ENCODE measurements at places on chromosomes 4 and X.

GRCh38 chr4:148332486-148332885 is 109.7 kb downstream of the NR3C2 start:
- DNase-seq, result no peak

GRCh38 chrX:77786365-77786680 is 307 bp upstream of the ATRX start:
- DNase-seq, result no peak

GRCh38 chrX:150899191-150899757 is 806 bp upstream of the CD99L2 start:
- DNase-seq, result peak; percentile 70

- DNase-seq, result no peak
These were observed 18.3 kb downstream of the GAB1 start for GRCh38 chr4:143354990-143355389.

- DNase-seq, result no peak
These were observed 499.9 kb upstream of the AADAT start for GRCh38 chr4:170589597-170590191.

- no peak for DNase-seq
These were observed 109.4 kb downstream of the DLG3 start for GRCh38 chrX:70554081-70554480.

DNA sequence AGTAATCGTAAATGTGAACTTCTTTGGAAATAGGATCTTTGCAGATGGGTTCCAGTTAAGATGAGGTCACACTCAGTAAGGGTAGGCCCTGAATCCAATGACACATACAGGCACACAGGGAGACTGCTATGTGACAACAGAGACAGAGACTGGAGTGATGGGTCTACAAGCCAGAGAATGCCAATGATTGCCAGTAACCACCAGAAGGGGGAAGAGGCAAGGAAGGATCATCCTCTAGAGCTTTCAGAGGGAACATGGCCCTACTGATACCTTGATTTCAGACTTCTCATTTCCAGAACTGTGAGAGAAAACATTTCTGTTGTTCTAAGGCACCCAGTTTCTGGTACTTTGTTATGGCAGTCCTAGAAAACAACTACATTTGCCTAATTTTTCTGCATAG is 73.1 kb upstream of the CCDC160 start:
- no peak for DNase-seq

DNA sequence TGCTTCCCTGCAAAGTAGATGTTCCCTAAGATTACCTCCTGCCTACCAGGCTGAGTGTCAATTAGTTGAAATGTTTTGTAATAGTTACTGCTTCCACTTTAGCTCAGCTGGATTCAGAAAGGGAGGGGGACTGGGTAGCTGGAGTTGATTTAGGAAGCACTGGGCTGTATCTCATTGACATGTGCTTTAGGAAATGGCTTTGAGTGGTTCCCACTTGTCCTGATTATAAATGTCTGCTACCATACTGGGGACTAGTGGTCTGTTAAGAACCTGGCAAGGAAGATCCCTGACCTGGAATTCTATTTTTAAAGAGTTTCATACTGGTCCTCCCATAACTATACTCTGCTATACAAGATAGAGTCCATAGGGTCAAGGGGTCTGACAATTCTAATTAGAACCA is 363.9 kb upstream of the PPP1R2C start:
- no peak for DNase-seq

DNA sequence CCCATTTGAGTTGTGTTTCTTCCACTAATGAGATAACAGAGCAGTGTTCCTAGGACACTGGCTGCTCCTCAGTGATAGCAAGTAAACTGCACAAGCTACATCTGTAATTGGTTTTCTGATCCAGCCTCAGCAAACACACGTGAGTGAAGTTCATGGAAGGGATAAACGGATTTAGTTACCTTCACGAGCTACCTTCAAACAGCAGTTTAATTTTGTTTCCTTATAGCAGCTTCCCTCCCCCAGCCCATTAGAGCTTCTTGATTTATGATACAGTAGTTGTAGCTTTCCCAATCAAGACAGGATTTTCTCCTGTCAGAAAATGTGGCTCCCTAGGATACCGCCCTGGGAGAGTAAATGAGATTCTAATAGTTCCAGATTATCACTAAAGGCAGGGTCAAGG is 634.2 kb upstream of the FAT1 start:
- no peak for DNase-seq

- DNase-seq, result no peak
These were observed 16.9 kb downstream of the LHFPL1 start for GRCh38 chrX:112662559-112663427.

- DNase-seq, result no peak
These were observed 82.5 kb downstream of the HPRT1 start for GRCh38 chrX:134542485-134542884.

DNA sequence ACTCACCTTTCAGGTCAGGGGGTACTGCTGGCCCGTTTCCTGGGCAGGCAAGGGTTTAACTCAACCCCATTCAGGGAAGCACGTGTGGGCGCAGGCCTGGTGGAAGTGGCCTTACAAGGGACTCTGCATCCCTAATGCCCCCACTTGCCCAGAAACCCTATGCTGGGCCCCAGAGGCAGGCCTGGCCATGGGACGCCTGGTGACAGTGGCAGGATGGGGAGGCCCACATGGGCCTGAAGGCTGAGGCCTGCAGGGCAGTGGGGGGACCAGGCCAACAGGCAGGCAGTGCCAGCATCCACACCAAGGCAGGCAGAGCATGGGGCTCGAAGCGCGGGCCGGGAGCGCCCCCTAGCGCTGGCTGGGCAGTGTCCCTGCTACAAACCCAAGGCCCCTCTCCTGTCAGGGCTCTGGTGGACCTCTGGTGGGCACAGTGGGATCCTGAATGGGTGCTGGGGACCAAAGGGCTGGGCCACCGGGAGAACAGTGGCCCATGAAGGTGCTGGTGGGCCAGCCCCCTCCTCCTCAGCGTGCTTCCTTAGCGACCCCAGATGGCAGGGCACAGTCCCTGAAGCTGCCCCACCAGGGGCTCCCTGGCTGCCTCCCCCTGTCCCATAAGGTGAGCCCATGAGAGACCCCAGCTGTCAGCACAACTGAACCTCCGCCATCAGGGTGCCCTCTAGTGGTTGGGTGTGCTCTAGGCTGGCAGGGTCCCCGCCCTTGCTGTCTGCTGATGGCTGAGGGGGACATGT is 16.8 kb downstream of the FGFR3 start:
- DNase-seq, result peak; percentile 88

- DNase-seq, result no peak
These were observed 12.2 kb downstream of the GK2 start for GRCh38 chr4:79395841-79396240.

GRCh38 chr4:173002830-173003561 is 165.6 kb upstream of the GALNT7 start:
- no peak for DNase-seq

DNA sequence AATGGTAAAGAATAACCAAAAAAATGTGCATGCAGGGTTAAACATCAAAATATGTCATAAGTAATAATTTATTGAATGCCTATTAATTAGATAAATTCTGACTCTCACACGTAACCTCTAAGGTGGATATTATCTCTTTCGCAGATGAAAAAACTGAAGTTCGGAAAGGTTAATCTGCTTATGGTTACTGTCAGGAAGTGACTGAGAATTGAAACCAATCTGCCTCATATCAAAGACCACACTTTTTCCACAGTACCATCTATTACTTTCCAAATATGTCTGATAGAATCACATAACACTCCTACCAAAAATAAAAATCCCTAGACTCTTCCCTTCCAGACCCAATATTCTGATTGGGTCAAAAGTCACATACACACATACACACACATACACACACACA is 6.2 kb downstream of the CHIC2 start:
- DNase-seq, result no peak

- DNase-seq, result no peak
These were observed 3.9 kb upstream of the GLRB start for GRCh38 chr4:157072002-157072401.

DNA sequence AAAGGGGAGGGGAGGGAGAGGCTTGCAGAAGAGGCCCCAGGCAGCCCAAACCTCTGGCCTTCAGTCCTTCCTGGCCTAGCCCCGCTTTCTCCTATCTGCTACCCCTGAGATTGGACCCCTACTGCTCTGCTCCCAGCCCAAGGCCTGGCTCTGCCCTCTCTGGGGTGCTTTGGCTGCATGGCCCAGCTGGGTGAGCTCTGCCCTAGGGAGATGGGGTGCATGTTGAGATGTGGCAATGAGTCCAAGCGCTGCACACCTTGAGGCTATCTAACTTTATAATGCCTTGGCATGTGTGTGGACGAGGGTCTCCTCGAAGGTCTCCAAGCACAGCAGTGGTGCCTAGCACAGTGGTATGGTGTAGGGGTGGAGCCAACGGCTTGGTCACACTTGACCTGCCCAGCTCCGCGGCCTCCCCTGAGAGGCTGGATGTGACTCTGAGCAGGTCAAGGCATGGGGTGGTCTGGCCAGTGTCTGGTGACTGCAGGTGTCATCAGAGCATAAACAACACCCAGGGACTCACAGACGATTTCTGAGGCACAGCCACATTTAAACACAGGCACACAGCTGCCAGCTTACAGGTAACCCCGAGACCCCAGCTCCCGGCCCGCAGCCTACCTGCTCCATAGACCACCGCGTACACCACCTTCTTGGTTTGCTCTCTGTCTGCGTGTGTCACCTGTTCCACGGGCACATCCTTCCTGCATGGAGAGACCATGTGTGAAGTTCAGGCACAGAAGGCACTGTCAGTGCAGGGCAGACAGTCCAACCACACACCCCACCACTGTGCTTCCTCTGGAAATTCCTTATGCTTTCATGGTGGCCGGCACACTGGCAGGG is 36.3 kb downstream of the NAT8L start:
- no peak for DNase-seq

- DNase-seq, result no peak
These were observed 109.5 kb downstream of the FRYL start for GRCh38 chr4:48670587-48670986.

- no peak for DNase-seq
These were observed 78.2 kb downstream of the EPHA5 start for GRCh38 chr4:65592089-65592488.

DNA sequence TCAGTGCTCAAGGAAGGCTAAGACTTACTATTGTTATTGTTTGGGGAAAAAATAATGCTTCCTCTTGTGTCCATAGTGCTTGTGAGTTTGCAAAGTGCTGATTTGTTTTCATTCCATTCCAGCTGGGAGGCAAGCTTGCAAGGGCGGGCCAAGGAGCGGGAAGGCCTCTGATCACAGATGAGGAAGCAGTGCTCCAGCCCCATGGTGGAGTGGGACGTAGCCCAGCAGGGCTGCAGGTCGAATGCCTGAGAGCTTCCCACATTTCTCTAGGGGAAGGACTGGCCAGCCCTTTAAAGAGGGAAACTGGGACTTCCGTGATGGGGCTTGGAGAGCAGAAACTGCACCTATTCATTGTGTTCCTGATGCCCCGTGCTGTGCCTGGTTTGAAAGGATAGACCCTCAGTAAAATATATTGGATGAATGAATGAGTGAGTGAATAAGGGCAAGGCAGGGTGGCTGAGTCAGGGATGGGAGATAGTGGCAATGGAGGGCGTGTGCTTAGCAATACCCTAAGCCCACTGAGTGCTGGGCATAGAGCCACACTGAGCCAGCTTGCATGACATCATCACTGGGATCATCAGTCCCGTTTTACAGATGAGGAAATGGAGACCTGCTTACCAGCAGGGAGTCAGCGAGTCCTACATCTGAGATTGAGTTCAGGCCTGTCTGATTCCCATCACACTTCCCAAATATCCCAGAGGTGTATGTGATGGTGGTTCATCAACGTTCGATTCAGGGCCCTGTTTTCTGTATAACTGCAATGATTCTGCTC is 17.9 kb upstream of the NSG1 start:
- peak; percentile 9 for DNase-seq

- DNase-seq, result no peak
These were observed 53.4 kb downstream of the AFAP1 start for GRCh38 chr4:7886007-7886973.

- DNase-seq, result no peak
These were observed 40.4 kb upstream of the PAPSS1 start for GRCh38 chr4:107760281-107760947.

- no peak for DNase-seq
These were observed 37.0 kb downstream of the MRPL1 start for GRCh38 chr4:77899607-77900006.

- no peak for DNase-seq
These were observed 23.0 kb downstream of the LDB2 start for GRCh38 chr4:16875487-16875886.

GRCh38 chrX:111006116-111006515 is 89.9 kb upstream of the PAK3 start:
- no peak for DNase-seq

GRCh38 chr4:13483136-13483767 is 888 bp downstream of the RAB28 start:
- no peak for DNase-seq

DNA sequence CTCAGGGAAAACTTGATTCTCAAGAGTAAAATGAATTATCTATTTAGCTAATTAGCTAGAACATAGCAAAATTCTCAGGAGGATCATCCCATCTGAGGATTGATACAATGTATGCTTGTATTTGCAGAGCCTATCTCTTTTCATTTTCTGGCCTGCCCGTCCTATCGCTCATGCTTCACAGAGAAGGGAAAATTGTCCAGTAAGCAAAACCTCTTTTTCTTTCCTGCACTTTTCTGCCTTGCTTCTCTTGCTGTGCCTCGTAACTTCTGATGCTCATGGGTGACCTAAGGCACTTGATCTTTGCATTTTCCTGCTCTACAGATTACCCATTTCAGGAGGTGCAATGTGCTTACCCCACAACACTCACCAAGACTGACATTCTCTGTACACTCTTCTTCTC is 88.1 kb downstream of the GBA3 start:
- DNase-seq, result no peak

DNA sequence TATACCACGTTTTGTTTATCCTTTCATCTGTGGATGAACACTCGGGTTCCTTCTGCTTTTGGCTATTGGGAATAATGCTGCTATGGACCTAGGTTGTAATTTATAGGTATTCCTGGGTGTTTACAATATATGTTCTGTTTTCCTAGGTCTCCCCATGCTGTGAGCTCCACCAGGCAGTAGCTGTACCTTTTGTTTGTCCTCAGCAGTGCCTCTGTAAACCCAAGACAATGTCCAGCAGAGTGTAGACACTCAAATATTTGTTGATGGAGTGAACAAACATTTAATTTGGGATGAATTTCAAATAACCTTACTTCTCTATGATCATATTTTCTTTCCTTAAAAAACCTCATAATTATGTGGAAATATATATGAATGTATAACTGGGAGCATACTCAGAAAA is 259.5 kb upstream of the BOD1L1 start:
- no peak for DNase-seq

DNA sequence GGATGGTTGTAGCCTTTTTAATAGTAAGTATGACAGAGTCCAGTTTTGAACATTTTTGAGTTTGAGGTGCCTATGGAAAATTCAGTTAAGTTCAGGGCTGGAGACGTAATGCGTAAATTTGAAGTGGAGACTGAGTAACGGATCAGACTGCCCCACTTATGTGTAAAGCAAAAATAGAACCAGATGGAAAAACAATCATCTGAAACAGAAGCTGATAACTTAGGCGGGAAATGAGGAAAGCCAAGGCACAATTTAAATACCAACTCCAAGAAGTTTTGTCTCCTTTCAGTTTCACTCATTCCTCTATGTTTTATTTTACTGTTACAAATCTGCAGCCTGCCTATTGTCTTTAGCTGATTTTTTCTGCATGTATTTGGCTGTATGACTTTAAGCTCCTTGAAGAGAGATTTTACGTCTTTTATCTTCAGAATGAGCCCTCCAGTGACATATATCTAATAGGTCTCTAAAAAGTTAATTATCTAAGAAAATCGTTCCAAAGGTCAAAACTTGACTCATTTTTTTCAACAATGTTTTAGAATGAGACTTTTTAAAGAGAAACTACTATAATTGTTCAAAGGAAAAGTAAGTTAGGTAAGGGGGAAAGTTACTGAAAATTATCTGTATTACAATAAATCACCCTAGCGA is 1.1 kb downstream of the SGCB start:
- no peak for DNase-seq

Measured in activated effector memory CD4-positive, alpha-beta T cell treated with anti-CD3 and anti-CD28 coated beads, Interleukin-2, amount 50 U/mL, for 16 hours (primary cell).